ENCODE measurements at places on chromosomes 5 and 9. TPM values are rescaled to one million over a fixed set of nuclear protein-coding genes. Genes with fewer than 3 reads are reported as not detected.

TAF1L gene
- total RNA-seq, result not detected

CRHBP gene
- 0.58 TPM for total RNA-seq

TAF11L10 gene
- total RNA-seq, result not detected

DNA sequence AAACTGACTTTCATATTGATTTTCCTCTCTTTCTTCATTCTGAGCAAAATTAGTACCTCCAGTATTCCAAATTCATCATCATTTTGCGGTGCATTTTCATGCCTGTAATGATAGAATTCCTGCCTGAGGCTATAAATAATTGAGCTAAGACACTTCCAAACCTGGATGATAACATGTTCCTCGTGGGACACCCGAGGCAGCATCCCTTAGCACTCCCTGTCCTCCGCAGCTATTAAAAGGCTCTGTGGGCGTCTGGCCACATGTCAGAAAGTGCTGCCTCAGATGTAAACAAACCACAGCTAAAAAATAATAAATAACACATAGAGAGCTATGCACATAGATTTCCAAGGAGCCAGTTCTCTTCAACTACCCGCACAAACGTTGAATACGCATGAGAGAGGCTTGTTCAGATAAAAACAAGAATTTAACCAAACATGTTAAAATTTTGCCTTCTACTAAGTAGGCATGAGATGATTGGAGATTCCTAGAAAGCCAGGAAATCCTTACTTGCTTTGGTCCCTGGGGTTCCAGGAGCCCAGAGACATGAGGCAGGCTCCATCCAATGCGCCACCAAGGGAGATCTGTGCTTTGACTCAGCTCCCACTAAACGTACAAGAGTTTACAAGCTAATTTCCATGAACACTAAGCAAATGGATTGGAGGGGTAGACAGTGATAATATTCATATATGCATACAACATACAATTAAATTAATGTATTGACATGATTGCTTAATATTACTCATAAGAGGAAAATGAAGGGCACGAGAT is 82.7 kb downstream of the SHC3 start:
- DNase-seq, result peak; percentile 55

DNA sequence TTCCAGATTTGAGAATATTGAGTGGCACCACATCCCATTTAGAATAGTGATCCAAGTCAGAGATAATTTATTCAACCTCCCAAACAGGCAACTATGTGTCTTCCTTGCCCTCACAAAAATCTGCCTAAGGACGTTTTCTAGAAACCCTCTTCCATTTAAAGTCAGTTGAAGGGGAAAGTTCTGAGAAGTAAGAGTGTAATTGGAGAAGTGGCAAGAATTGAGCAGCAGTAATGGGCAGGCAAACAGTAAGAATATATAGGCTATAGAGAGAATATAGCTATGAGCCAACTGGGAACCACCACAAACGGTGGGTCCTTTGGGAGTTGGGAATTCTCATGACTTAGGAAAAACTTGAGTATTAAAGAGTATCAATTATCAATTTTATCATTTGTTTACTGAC is 31.1 kb upstream of the CETN3 start:
- DNase-seq, result no peak

C5orf58 gene
- total RNA-seq, result not detected

DNA sequence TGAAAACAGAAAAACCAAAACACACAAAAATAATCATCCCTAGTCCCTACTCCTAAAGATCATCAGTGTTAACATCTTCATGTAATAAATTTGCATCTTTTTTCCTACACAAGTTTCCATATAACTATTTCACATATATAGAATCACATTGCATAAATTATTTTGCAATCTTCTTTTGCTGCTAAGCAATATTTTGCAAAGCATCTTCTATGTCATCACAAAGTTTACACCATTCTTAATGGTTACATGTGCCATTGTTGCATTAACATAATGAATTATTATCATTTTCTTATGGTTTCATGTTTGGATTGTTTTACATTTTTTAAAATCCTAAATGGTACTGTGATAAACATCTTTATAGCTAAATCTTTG is 17.8 kb downstream of the SH3TC2 start:
- DNase-seq, result no peak

DNA sequence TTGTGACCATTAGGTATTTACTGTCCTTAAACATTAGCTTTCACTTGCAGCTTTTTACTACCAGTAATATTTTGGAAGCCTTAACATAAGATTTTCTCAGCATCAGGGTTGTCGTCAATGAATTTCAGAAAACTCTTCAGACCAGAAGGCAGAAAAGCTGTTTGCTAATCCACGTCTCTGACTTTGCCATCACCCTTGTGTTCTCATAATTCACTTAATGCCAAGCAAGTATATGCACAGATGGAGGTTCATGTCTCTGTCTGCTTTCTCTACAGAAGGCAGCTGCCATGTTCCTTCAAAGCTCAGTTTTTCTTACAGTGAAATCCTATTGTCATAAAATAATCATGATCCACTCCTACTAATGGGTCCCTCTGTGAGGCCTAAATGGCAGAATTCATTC is 37.7 kb upstream of the LRRC19 start:
- DNase-seq, result no peak

CARTPT gene
- total RNA-seq, result not detected

FOXB2 gene
- total RNA-seq, result not detected

- peak; percentile 30 for DNase-seq
Observed at GRCh38 chr5:103561685-103562452, 720 bp downstream of the NUDT12 start.

DNA sequence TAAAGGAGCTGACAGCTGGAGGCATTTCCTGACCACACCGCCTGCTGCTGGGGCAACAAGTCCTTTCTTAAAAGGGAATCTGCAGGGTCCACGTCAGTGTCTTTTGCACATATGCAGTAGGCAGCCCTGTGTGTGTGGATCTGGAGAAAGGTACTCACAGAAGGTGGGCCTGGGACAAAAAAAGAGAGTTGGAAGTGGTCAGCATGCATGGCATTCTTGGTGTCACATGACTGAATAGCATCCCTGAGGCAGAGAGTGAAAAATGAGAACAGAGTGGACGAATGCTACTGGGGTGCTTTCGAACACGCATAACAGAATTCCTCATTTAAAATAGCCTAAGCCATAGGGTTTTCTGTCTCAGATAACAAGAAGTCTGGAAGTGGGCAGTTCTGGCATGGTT is 47.0 kb downstream of the DNAJC21 start:
- DNase-seq, result no peak

- DNase-seq, result no peak
Observed at GRCh38 chr9:109171926-109172325, 4.9 kb upstream of the FRRS1L start.

GRCh38 chr9:77843076-77843870 is 188.3 kb downstream of the GNAQ start:
- DNase-seq, result no peak

GRCh38 chr5:116577064-116577788 is 2.6 kb upstream of the SEMA6A start:
- DNase-seq, result no peak

SPINK13 gene
- total RNA-seq, result not detected

CA9 gene
- total RNA-seq, result 0.88 TPM

DNA sequence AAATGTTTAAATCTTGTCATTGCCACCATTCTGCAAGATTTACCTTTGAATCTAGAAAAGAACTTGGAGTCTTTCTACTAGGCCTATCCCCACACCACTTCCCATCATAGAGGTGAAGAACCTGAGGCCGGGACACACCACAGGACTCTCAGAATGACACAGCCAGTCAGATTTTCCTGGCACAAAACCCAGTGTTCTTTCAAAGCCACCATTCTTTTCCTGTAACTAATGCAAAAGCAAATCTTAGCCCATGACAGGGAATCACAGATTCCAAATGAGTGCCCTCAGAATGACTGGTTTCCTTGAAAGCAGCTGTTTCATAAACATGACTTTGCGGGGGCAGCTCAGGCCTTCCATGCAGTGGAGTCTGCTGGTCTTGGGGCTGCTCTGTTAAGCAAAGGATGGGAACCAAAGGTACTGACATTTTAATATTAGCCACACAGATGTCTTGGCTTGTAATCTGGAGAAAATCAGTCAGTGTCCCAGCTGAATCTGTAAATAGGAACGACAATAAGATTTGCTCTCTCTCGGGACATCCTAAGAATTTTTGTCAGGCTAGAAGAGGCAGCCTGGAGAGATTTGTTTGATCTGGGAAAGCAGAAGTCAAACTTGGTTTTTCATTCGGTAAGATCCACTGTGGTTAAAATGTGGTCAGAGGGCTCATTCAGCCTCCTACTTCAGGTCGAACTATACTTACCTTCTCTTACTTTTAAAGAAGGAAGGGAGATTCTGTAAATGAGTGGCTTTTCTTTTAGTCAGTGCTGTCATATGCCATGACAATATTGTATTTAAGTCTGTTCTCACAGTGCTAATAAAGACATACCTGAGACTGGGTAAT is 115.1 kb downstream of the PALM2AKAP2 start:
- no peak for DNase-seq

HRH2 gene
- 11.3 TPM for total RNA-seq

DNA sequence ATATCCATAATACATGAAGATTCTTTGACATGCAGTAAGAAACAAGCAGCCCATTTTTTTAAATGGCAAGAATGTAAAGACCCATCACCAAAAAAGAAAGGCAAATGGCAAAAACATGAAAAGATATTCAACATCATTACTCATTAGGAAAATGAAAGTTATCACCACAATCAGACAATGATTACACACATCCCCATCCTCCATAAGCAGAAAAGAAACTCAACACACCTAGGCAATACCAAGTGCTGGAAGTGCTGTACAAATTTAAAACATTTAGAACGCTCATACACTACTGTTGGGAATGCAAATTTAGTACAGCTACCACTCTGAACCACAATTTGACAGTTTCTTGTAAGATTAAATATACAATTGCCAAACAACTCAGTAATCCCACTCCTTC is 466.7 kb downstream of the ACTL7B start:
- DNase-seq, result no peak

DNA sequence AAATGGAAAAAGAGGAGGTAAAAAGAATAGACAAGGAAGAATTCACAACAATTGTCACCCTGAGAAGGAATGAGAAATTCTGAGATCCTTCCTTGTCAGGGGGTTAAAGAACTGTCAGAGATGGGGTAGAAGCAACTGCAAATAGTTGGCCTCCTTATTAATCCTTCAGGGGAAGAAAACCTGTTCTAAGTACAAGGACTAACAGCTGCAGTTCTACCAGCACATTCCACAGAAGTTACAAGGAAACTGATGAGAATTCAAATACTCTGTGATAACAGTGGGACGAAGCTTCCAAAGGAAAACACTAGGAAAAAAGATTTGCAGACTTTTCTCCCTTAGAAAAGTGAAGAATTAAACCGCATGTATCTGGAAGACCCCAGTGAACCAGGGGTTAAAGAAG is 93.7 kb downstream of the OR2K2 start:
- DNase-seq, result no peak

PTPRD gene
- total RNA-seq, result 145 TPM

CDKN2B gene
- 5.5 TPM for total RNA-seq

GRCh38 chr5:146510559-146511125 is 5.3 kb downstream of the GPR151 start:
- no peak for DNase-seq

- no peak for DNase-seq
Observed at GRCh38 chr5:29197631-29198454, 1995.6 kb upstream of the CDH6 start.

DNA sequence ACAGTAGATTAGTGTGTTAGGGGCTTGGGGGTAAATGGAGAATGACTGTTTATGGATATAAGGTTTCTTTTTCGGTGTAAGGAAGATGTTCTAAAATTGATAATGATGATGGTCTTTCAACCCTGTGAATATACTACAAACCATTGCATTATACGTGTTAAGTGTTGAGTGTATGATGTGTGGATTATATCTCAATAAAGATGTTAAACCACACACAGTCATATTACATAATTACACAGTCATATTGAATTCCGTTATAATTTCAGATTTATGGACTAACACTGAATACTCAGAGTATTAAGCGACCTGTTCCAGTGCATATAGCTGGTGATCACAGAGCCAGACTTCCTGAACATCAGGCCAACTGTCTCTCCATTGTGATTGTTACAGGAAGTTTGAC is 68.1 kb downstream of the F2RL2 start:
- no peak for DNase-seq

CDH18 gene
- 2.4 TPM for total RNA-seq

- DNase-seq, result no peak
Observed at GRCh38 chr5:125336401-125336800, 590.0 kb upstream of the ZNF608 start.

DNA sequence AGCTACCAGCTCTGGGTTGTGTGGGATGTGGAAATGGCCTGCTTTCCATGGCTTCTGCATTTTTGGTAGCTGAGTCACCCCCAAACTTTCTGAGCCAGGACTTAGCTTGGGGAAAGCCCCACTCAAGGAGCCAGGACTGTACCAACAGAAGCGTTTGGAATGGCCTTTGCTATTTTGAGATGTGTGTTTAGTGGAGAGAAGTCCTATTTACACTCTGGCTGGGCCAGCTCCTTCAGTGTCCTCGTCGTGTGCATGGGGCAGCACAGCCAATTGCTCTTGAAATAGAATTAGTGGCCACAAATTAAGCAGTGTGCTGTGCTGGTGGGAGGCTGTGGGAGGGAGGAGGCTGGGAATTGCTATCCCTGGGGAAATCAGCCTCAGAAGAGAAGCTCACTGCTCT is 51.6 kb downstream of the ENTREP1 start:
- DNase-seq, result peak; percentile 39

- no peak for DNase-seq
Observed at GRCh38 chr5:55316289-55316688, 8.5 kb downstream of the MTREX start.

WHRN gene
- 11.7 TPM for total RNA-seq

GRCh38 chr9:96025995-96026602 is 150.6 kb downstream of the ERCC6L2 start:
- peak; percentile 37 for DNase-seq

DNA sequence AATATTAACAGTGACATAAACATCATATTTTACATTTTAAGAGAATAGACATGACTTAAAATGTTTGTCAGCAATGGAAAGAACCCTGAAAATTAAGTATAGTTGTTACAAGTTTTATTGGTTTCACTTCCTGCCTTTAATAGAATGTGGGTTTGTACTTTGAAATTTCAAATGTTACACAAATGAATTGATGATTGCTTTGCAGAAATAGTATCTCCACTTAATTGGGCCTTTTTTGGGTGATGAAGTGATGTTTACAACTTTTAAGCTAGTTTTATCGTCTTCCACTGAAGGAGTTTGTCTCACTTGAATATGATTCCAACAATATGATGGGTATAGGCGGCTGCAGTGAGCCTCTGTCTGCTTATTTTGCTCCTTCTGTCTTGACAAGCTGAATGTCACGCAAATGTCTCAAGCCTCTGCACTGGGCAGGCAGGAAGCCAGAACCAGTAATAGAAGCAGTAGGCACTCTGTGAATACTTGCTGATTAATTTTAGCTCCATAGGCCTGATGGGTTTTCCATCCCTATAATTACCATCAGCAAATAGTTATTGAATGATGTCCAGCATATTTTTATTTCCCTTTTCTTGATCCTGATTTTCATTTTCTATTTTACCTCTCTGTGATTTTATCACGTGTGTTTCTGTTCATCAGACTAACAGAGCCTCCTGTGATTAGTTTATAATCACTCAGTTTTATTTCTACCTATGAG is 10.6 kb upstream of the NR3C1 start:
- DNase-seq, result no peak

DNA sequence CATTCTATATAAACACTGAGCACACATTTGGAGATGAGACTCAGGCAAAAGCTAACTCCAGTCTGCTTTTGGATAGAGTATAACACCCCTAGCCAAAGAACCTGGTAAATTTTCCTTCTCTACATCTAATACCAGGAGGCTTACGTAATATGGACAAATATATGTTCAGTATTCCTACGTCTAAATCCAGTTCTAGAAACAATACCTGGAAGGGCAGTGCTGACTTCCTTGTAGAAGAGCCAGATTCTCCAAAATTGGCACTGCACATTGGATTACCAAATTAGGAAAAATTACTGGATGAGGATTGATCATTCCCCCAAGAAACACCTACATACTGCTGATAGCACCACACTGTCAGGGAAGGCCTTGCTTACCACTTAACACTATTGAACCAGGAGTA is 247.4 kb downstream of the SAXO1 start:
- no peak for DNase-seq

Measured in lung (tissue), 17 donors.